Activated CD4-positive, alpha-beta T cell treated with anti-CD3 and anti-CD28 coated beads for 36 hours (primary cell): ENCODE measurements at places on chromosomes 2 and 18. TPM values are rescaled to one million over a fixed set of nuclear protein-coding genes. Genes with fewer than 3 reads are reported as not detected.

FSHR gene
- not detected for total RNA-seq

DNA sequence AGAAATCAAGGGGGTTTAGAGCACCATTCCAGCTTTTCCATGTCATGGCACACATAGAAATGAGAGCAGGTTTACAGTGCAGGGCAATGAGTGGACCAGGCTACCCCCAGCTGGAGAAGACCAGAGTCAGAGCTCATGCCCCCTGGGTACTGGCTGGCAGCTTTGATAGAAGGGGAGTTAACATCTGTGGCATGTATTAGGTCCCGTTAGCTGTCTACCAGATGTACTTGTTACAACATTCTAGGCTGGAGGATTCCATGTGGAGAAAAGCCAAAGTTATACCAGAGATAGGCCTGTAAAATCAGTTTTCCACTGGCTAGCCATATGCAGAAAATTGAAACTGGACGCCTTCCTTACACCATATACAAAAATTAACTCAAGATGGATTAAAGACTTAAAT, 109.2 kb downstream of the CCDC85A start:
- no peak for DNase-seq

LAMA1 gene
- not detected for total RNA-seq

- no peak for DNase-seq
Measured at GRCh38 chr2:9375857-9376428, 47.4 kb downstream of the ITGB1BP1 start.

GRCh38 chr2:198371921-198372543, 567.6 kb downstream of the PLCL1 start:
- no peak for DNase-seq
